ENCODE measurements at places on chromosomes 5 and 9. TPM values are rescaled to one million over a fixed set of nuclear protein-coding genes. Genes with fewer than 3 reads are reported as not detected.
A peak's percentile ranks its signal among the peaks of the same experiment; 100 is the strongest.

GRCh38 chr5:3209918-3210317 lies 385.7 kb upstream of the IRX1 start:
- no peak for DNase-seq

GRCh38 chr5:176730815-176731475 lies 79.4 kb upstream of the UNC5A start:
- DNase-seq: no peak

FBN2 gene
- total RNA-seq: 12.8 TPM

FGD3 gene
- not detected for total RNA-seq

DNA sequence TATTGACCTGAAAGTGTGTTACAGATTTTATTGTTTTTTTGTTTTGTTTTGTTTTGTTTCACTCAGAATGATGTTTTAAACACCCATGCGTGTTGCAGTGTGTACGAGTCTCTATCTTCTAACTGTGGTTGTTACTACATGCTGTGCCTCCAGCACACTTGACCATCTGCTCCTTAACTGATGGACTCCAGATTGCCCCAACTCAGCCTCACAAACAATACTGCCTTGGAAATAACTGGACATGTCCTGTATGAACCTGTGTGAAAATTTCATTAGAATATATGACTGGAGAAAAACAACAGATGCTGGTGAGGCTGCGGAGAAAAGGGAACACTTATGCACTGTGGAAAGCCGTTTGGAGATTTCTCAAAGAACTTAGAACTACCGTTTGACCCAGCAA lies 68.7 kb upstream of the HAND1 start:
- DNase-seq: no peak

- no peak for DNase-seq
Observed at GRCh38 chr5:96651948-96652753, 10.0 kb upstream of the CAST start.

F2RL1 gene
- 20.1 TPM for total RNA-seq

GRCh38 chr9:37582548-37583157 lies 6.5 kb upstream of the FBXO10 start:
- peak; percentile 39 for DNase-seq

PTGES gene
- total RNA-seq: 0.10 TPM

DOLK gene
- 23.4 TPM for total RNA-seq

MYMK gene
- not detected for total RNA-seq

GRCh38 chr9:121194730-121195129 lies 6.9 kb downstream of the RAB14 start:
- DNase-seq: no peak

DNA sequence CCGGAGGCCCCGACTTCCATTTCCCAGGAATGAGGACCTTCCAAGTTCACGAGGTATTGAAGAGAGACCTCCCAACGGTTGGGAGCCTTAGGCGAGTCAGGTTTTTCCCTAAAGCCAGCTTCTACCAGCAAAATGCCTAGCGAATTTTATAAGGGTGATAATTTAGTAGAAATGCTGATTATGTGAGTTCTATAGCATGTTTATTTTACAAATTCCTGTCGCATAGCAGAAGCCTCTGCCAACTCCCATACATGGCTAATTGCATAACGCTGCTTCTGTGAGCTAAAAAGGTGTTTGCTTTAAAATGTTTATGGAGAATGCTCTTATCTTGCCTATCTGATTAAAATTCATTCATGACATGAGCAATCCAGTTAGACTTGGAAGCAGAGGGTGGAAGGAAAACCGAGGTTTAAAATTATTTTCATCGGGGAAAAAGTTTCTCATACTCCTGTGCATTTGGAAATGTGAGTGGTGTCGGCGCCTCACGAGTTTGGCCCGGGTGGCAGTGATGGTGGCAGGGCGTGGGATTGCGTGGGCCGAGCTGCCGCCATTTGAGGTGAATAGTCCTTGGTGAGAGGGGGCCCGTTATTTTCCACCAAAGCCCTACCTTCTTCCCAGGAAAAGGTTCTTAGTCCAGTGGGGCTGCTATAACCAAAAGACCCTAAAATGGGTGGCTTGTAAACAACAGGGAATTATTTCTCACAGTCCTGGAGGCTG lies 104.4 kb upstream of the FCN2 start:
- no peak for DNase-seq

DNA sequence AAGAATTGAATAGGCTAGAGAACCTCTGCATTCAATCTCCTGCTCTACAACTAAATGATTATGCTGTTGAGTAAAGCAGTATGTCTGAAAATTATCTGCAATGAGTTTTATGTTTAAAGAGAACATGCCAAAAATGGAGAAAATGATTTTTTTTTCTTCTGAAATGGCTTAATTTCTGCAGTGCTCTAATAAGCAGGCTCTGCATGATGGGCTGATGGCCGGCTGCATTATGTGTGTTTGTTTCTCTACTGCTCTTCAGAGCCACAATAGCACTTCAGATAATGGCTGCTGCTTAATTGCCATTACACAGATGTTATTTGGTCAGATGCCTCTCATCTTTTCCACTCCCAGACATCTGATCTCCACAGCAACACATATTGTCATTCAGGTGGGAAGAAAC lies 286.4 kb upstream of the DMAC1 start:
- DNase-seq: no peak

DNA sequence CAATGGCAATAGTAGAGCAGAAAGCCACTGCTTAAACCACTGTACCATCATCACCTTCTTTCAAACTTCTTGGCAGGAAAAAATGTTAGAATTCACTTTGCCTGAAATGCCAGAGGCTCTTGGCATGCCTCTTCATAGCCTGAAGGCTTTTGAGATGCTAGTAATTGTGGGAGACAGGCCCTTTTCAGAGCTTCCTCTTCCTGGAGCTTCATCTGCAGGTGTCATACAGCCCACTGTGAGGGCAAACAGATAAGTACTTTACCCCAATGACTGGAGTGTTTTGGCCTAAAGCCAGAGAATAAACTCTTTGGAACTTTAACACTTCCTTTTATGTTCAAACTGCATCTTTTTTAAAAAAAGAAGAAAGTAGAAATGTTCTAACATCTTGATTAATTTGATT lies 81.3 kb upstream of the TMEM171 start:
- peak; percentile 8 for DNase-seq

- DNase-seq: no peak
Observed at GRCh38 chr5:2908086-2908485, 156.6 kb upstream of the IRX2 start.

- DNase-seq: no peak
Observed at GRCh38 chr9:136603216-136603615, 57.4 kb upstream of the NOTCH1 start.

DNA sequence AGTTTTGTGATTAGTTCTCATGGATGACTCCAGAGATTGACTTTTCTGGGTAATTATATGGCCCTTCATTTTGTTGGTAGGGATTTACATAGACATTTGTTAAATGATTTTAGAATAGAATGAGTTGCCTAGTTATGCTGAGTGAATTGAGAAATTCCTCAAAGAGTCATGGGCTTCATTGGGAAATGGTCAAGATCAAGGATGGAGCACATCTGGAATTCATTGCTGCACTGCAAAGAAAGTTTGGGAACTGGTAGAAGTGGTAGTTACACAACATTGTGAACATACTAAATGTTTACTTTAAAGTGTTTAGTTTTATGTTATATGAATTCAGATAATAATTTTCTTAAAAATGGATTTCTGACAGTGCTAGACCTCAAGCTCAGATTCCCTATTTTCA lies 46.5 kb downstream of the PIP5K1B start:
- DNase-seq: no peak

DNA sequence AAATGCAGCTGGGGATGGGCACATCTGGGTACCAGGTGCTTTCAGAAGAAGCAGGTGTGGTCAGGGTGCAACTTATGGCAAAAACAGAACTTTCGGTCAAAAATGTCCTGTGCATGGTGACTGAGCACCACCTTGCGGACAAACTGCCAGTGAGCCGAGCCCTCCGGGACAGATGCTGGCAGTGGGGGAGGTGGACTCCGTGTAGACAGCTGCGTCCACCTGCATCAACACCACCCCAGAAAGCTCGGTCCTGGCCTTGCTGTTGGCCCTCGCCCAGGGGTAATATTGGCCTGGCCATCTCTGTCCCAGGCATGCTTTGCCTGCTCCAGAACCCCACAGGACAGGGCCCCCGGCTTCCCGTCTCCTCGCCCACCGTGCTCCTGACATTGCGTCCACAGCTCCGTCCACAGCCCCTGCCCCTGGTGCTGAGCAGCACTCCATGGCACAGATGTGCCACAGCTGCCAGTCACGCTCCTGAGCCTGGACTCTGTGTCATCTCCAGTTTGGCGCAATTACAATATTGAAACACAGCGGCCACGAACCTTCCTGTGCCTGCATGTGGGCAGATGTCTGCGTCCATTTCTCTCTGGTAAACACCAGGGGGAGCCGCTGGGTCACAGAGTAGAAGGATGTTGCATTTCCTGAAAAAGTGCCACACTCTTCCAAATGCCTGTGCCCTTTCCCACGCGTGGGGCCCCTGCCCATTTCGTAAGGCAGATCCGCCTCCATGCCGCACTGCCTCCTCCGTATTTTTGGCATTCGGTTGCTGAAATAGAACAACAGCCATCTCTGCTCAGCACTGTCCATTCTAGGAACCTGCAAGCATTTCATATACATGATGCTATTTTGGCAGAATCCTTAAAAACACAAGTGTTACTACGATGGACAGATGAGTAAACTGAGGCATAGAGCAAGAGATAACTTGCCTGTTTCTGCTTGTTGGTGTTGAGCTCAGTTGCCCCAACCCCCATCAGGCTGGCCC lies 33.4 kb upstream of the SLC6A19 start:
- DNase-seq: peak; percentile 69

FOXD4 gene
- 1.2 TPM for total RNA-seq

- DNase-seq: no peak
Observed at GRCh38 chr5:78157001-78157400, 137.5 kb downstream of the AP3B1 start.

DNA sequence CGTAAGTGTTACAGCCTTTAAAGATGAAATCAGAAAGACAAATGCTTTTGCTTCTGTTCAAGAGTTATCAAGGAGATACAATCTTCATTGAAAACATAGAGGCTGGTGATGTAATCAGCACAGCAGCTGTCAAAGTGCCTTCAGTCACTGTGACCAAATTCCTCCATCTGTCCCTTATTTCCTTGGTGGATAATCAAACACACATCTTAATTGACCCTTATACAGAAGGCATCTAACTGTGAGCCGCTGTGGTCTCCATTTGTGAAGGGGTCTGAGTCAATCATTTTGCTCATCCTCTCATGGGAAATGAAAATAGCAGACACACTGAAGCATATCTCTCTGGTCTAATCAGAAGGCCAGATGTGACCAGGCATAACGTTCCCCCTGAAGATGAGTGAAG lies 130.1 kb upstream of the TLR4 start:
- DNase-seq: no peak

CER1 gene
- not detected for total RNA-seq

- no peak for DNase-seq
Observed at GRCh38 chr9:130352081-130352480, 86.5 kb downstream of the HMCN2 start.

- DNase-seq: no peak
Observed at GRCh38 chr9:130054325-130054786, 650 bp downstream of the GPR107 start.

DNA sequence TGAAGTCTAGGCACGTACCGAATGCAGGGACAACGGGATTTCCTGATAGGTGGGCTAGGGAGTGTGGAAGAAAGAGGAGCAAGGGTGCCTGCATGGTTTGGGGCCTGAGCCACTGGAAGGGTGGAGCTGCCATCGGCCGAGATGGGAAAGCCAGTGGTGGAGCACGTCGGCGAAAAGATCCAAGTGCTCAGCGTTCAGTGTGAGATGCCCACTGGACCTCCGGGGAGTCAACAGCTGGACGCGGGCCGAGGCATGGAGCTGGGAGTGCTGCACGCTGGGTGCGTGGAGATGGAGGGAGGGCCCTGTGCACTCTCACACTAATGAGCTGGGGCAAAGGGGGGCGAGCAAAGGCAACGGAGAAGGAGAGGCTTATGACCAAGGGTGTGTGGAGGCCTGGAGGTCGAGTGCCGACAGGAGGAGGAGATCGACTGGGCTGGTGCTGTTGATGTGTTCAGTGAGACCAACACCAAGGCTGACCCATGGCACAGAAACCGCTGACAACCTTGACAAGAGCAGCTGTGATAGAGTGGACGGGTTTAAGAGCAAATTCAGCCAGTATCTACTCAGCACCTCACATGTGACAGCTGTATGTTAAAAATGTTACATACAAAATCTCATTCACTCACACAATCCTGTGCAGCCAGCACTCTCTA lies 85.7 kb downstream of the STK10 start:
- DNase-seq: no peak

SYK gene
- 0.68 TPM for total RNA-seq

DNA sequence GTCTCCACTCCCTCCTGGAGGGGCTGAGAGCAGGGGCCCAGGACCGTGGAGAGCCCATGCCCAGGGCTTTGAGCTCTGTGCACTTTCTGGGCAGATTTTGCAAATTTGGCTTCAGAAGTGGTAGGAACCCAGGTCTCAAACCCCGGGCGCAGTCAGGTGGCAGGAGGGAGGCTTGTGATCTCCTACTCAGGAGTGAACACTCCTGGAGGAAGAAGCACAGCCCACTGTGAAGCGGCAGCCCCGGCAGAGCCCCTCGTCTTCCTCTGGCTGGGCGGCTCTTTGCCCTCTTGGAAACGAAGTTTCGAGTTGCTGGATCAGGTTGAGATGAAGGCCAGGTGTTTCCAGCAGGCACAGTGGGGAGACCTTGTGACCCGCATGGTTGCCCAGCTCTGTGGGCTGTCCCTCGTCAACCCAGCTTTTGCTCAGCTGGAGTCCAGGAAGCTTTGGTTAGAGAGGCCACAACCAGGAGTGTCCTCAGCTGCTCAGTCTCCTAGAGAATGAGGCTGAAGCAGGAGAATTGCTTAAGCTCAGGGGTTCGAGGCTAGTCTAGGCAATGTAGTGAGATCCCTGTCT lies 48.5 kb downstream of the WNK2 start:
- no peak for DNase-seq

GRCh38 chr5:28390341-28390740 lies 1352.0 kb upstream of the CDH9 start:
- DNase-seq: no peak

GRCh38 chr9:82170866-82171265 lies 182.3 kb downstream of the SPATA31D1 start:
- no peak for DNase-seq

DCANP1 gene
- not detected for total RNA-seq

All from HT1080 (cell line).